Ovary (tissue), 10 donors: ENCODE measurements at places on chromosomes 16 and 17. TPM values are rescaled to one million over a fixed set of nuclear protein-coding genes. Genes with fewer than 3 reads are reported as not detected.

Gene NAA60
- 16.6 TPM for total RNA-seq

Gene ARRB2
- total RNA-seq: 29.7 TPM

Gene PDILT
- total RNA-seq: not detected

Gene KRT20
- total RNA-seq: not detected

Gene PLSCR3
- 33.1 TPM for total RNA-seq

Gene CFAP97D1
- not detected for total RNA-seq

Gene GUCY2D
- not detected for total RNA-seq

Gene KRT40
- total RNA-seq: not detected

Gene OTOP3
- not detected for total RNA-seq

Gene TMEM238L
- total RNA-seq: not detected

Gene CDK3
- total RNA-seq: 6.9 TPM

Gene NGFR
- total RNA-seq: 13.2 TPM

Gene CCDC78
- total RNA-seq: not detected

Gene FMNL1
- 6.1 TPM for total RNA-seq

Gene ALOX12
- not detected for total RNA-seq

Gene CDR2L
- 5.2 TPM for total RNA-seq

Gene NAGS
- total RNA-seq: 1.6 TPM

Gene BLTP2
- 104 TPM for total RNA-seq

Gene SHBG
- total RNA-seq: 1.3 TPM

Gene CYGB
- 18.1 TPM for total RNA-seq

Gene FOXJ1
- 168 TPM for total RNA-seq

Gene KRT26
- not detected for total RNA-seq

Gene GRIN2C
- total RNA-seq: 0.55 TPM

Gene ZNF785
- 7.0 TPM for total RNA-seq

Gene ABCA3
- total RNA-seq: 9.4 TPM

Gene NR1D1
- 68.2 TPM for total RNA-seq

Gene KRT33A
- total RNA-seq: not detected

Gene CD300A
- 1.4 TPM for total RNA-seq

Gene TMEM100
- total RNA-seq: 14.5 TPM

Gene AOC2
- 1.3 TPM for total RNA-seq

Gene TEKT1
- total RNA-seq: not detected

Gene ZSCAN10
- total RNA-seq: not detected

Gene WFDC1
- total RNA-seq: 0.76 TPM

Gene CHRNB1
- 3.2 TPM for total RNA-seq

Gene TCF25
- 170 TPM for total RNA-seq

Gene C16orf46
- total RNA-seq: 3.8 TPM

Gene NHLRC4
- 15.4 TPM for total RNA-seq

Gene GOSR2
- 79.3 TPM for total RNA-seq

Gene IRX6
- 0.23 TPM for total RNA-seq

Gene KRTAP16-1
- not detected for total RNA-seq

Gene NLE1
- total RNA-seq: 22.2 TPM

Gene RNF43
- total RNA-seq: 1.3 TPM
